Fibroblast of the aortic adventitia (primary cell): ENCODE measurements at places on chromosomes 6 and 20. TPM values are rescaled to one million over a fixed set of nuclear protein-coding genes. Genes with fewer than 3 reads are reported as not detected.

DNA sequence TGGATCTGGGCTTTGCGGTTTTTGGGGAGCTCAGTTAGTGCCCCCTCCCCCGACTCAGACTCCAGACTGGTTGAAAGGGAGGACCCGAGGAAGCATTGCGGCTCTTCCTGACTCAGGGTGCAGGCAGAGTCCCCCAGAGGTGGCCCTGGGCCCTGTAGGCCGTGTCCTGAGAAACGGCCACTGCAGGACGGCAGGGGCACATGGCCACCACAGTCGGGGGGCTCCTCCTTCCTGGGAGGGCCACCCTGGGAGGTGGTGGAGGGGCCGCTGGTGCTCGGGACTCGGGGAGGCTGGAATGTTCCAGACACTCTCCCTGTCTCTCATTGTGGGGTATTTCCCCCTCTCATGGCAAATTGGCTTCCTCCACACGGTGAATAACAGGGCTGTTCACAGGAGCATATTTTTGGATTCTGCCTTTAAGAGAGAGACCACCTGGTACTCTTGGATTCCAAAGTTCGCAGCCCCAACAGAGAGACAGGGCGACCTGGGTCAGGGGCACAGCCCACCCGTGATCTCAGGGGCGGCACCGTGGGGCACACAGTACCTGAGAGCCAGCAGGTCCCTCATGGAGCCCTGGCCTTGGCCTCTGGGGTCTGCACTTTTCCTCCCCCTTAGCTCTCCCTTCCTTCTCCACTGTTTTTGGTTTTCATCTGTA lies 35.7 kb downstream of the FRMD1 start:
- no peak for DNase-seq

DNA sequence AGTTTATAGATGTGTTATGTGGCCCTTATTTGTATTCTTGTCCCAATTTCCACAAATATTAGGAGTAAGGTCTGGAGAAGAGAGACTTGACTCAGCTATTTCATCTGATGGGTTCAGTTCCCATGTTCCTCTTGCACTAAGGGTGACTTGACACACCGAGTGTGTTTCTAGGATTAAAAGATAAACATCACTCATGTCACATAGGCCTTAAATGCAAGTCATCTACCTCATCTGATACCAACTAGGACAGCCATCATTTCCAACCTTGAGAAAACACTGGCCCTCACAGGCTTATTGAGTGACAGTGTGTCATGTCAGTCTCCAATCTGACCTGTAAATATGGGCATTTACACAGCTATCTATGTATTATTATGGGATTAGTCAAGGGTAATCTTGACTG lies 53.0 kb upstream of the ADGRF5 start:
- no peak for DNase-seq

- DNase-seq, result no peak
These were observed 14.2 kb upstream of the CALHM5 start for GRCh38 chr6:116497113-116497676.

The LY6G6F gene
- total RNA-seq, result not detected in 2 replicates

- no peak for DNase-seq
These were observed 13.8 kb downstream of the TGM6 start for GRCh38 chr20:2394411-2395055.

The TRIM40 gene
- not detected in 2 replicates for total RNA-seq

The MCCD1 gene
- not detected in 2 replicates for total RNA-seq

DNA sequence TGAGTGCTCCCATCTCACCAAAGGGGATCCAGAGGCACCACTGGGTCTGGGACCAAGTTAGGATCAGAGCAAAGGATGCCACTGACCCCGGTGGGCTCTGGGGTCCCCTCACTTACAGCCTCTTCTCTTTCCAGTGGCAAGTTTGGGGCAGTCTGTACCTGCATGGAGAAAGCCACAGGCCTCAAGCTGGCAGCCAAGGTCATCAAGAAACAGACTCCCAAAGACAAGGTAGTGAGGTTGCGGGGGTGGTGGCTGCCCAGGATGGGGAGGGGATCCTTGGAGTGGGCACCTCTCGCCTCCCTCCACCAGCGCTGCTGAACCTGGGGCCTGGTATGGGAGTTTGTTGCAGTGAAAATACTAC lies 4.9 kb downstream of the MYLK2 start:
- no peak for DNase-seq

- no peak for DNase-seq
These were observed 19.0 kb upstream of the FILIP1 start for GRCh38 chr6:75512591-75512990.

The BTNL2 gene
- not detected in 2 replicates for total RNA-seq

DNA sequence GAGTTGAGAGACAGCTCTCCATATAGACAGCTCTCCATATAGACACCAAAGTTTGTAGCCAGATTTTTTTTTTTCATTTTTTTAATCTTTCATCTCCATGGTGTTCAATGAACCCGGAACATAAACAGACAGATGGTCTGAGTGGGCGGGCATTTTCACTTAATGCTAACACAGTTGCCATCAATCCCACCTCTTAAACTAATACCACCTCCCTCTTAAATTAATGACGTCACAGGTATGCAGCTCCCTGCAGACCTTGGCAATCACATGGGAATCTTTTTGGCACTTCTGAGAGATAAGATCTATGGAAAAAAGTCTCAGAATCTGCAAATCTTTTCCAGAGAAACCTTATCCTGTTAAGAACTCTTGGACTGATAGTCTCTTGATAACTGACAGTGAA lies 43.2 kb downstream of the PFDN4 start:
- DNase-seq, result no peak

The PLCB1 gene
- total RNA-seq, result 39.2 and 46.5 TPM in 2 replicates
